Activated naive CD4-positive, alpha-beta T cell treated with anti-CD3 and anti-CD28 coated beads, Interleukin-2, amount 50 U/mL, for 72 hours (primary cell): ENCODE measurements at places on chromosomes 2 and 18.

DNA sequence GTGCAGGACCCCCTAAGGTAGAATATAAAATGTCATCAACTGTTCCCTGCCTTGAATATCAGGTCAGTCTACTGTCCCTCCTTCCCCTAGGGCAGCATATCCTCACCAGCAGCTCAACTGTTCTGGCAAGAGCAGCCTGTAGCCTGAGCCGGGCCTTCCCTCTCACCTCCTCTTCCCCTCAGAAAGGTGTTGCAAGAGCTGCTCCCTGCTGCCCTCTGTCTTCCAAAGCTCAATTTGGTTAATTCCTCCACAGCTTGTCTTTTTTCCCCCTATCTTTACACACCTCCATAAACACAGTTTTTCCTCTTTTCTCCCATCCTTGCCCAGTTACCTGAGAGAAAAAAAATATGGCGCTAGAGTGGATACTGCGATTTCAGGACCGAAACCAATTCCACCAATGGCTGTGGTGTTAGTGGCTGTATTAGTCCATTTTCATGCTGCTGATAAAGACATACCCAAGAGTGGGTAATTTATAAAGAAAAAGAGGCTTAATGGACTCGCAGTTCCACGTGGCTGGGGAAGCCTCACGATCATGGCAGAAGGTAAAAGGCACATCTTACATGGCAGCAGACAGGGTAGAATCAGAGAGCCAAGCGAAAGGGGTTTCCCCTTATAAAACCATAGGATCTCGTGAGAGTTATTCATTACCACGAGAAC is 184.7 kb downstream of the MREG start:
- no peak for DNase-seq

GRCh38 chr2:116952254-116952653 is 862.2 kb upstream of the DDX18 start:
- DNase-seq: no peak

DNA sequence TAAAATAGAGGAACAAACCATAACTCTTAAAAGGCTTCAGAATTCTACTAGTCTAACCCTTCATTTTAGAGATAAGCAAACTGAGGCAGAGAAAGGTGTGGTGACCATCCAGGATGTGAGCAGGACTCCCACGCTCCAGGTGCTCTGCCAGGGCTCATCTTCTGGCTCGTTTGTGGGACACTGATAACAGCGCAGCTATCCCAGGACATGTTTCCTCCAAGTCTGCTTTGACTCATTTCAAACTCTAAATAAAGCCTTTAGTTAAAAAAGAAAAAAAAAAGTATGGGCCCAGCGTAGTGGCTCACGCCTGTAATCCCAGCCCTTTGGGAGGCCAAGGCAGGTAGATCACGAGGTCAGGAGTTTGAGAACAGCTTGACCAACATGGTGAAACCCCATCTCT is 28.4 kb downstream of the CNRIP1 start:
- no peak for DNase-seq

GRCh38 chr2:113073325-113073834 is 5.6 kb downstream of the IL1F10 start:
- DNase-seq: no peak

DNA sequence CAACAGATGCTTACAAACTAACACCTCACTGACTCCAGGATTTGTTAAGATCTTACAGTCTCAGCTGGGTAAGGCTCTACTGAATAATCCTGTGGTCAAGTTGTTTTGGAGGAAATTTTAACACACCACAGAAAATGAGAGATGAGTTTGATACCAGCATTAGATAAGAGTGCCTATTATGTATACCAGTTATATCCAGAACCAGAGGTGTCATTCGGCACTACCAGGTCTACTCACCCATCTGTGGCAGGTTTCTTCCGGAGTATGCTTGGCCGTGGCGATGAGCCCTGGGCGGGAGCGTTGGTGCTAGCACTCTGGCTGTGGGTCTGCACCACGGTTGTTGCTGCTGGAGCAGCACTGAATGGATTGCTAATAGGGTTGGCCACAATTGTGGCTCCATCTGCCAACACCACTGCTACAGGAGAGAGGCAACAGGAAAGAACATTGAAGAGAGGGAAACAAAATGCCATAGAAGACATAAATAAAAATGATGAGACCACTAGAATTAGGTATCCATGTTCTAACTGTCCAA is 41.2 kb downstream of the SAP130 start:
- DNase-seq: no peak
